SJCRH30 (cell line): ENCODE measurements at places on chromosomes 5 and 9. TPM values are rescaled to one million over a fixed set of nuclear protein-coding genes. Genes with fewer than 3 reads are reported as not detected.

DNA sequence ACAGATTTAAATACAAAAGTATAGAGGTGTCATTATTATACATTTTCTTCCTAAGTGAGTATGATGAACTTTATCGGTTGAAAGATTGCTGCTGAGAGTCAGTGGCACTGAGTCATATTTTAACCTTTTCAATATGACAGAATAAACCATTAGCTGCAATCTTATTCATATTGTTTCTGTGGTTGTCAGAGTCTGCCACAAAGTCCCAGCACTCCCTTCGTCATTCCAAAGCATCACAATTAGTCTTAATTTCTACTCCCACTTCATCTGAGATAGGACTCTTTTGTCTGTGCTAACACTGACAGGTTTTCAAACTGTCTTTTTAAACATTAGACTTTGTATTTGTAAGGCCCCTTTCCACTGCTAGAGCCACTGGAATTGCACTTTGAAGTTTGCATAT, 656.9 kb downstream of the MTRR start:
- no peak overlapping the region for H3K4me3 ChIP-seq
- H3K36me3 ChIP-seq: no peaks in the 10 kb centered on the region
- H3K4me1 ChIP-seq: no peaks in the 10 kb centered on the region

GRCh38 chr9:5518171-5518936, 8.0 kb downstream of the PDCD1LG2 start:
- no peak overlapping the region for H3K4me3 ChIP-seq
- no peak for DNase-seq
- H3K36me3 ChIP-seq: no peaks in the 10 kb centered on the region
- peaks cover 2% of the 10 kb centered on the region; the same call in 1 of the 2 replicates for H3K4me1 ChIP-seq
- no peaks in the 10 kb centered on the region for H3K27me3 ChIP-seq
- no peak overlapping the region for H3K27ac ChIP-seq

DNA sequence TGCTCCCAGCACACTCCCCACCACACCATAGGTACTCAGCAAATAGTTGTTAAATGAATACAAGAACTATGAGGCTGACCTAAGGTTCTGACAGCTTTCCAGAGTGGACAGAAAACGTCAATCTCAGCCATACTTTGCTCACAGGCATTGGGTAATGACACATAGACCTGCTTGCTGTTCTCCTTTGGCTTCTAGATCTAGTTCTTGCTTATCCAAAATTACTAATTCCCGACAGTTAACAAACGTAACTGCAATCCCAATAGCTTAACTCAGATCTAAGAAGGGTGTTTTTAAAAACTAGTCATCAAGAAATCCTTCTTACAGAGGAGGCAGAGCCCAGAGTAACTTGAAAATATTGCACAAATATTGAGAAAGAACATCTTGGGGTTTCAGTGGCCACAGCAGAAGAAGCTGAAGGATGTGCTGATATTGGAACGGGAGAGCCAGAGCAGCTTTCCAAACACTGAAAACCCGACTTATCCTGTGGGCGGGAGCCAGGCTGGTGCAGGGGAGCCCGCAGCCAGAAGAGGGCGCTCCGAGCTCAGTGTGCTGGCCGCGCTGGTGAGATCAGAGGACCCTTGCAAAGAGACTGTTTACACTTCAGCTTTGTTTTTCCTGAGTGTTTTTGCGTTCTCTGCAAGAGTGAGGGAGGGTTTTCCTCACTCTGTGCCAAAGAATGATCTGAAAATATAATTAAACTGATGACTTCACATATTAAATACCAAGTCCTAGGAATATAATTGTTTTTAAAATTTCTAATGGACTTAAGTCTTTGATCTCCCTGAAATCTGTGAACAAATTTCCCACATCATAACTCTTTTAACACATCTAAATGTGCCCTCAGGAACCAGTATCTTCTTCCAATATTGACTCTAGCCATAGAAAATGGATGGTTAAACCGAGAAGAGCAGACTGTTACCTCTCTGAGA, 30.3 kb downstream of the FGF1 start:
- DNase-seq: peak; percentile 84
- H3K27ac ChIP-seq: no peak overlapping the region
- no peak overlapping the region for H3K4me3 ChIP-seq
- peaks cover 16% of the 10 kb centered on the region; the same call in 1 of the 2 replicates for H3K27me3 ChIP-seq

DNA sequence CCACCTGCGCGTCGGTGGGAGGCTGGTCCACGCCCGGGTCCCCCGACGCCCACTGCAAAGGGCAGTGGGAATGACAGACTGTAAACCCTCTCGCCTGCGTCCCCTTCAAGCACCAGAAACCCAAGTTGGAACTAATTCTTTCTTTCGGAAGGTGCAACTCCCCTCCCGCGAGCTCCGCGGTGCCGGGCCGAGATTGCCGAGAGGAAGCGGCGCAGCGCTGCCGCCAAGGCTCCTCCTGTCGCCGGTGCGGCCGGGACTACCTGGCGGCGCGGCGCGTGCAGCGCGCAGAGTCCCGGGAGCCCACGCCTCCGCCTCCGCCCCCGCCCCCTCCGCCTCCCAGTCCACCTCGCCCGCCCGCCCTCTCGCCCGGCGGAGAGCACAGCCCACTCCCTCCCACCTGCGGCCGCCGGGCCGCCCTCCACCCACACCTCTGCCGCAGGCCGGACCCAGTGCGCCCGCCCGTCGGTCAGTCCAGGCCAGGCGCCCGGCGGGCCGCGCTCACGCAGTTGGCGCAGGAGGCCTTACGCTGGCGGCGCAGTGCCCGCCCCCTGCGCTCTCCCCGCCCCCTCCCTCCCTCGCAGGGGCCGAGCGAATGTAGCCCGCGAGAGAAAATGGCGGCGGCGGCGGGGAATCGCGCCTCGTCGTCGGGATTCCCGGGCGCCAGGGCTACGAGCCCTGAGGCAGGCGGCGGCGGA, at the start of gene MAP3K1:
Gene MAP3K1, plus strand, starts transcription at position 587 of the 695 bp plus-strand sequence. Its CDS starts 25 bp downstream, at position 612.
- no peaks in the 10 kb centered on the region for H3K36me3 ChIP-seq
- H3K27me3 ChIP-seq: no peaks in the 10 kb centered on the region
- peak; percentile 63 for DNase-seq

DNA sequence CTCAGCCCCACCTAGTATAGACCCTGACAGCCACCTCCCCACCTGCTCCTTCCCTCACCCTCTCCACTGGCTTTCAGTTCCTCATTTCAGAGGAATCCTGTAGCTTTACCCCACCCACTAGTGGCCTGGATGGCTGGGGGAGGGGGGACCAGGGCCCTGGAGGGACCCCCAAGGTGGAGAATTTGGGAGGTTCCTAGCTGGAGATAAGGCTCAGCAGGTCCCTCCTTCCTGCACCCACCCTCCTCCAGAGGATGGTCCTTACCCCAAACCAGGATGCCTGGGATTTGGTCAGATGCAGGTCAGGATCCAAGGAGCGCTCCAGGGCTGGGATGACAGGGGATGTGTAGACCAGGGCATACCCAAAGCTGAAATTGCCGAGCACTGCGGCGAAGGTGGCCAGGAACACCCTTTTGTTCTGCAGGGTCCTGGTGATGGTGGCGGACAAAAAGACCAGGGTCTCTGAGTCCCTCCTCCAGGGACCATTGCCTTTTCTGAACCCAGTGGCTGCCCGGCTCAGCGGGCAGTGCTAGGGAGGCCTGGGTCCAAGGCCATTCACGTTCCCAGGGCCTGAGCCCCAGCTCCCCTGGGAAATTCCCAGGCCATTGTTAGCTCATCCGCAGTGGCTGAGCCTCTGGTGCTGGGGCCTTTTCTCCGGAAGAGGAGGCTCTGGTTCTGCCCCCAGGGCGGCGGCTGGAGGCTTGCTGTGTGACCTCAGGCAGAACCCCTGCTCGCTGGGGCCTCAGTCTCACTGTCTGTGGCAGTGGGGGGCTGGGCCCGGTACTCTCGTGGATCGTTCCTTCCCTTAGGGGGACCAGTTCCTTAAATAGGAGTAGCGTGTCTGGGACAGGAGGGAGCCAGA, 678 bp downstream of the SLC2A6 start:
- H3K27me3 ChIP-seq: no peaks in the 10 kb centered on the region
- DNase-seq: peak; percentile 76
- peaks cover 8% of the 10 kb centered on the region; the same call in 1 of the 2 replicates for H3K36me3 ChIP-seq
- peaks cover 11% of the 10 kb centered on the region for H3K4me1 ChIP-seq
- H3K27ac ChIP-seq: peak overlapping the region; percentile 33
- peak overlapping the region; percentile 66 for H3K4me3 ChIP-seq

DNA sequence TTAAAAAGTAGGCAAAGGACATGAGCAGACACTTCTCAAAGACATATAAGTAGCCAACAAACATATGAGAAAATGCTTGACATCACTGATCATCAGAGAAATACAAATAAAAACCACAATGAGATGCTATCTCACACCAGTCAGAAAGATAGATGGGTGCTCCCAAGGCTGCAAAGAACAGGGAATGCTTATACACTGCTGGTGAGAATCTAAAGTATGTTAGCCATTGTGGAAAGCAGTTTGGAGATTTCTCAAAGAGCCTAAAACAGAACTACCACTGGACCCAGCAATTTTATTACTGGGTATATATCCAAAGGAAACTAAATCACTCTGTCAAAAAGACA, 154.2 kb downstream of the NDUFS4 start:
- H3K27me3 ChIP-seq: no peaks in the 10 kb centered on the region
- H3K27ac ChIP-seq: no peak overlapping the region
- no peaks in the 10 kb centered on the region for H3K4me1 ChIP-seq

DNA sequence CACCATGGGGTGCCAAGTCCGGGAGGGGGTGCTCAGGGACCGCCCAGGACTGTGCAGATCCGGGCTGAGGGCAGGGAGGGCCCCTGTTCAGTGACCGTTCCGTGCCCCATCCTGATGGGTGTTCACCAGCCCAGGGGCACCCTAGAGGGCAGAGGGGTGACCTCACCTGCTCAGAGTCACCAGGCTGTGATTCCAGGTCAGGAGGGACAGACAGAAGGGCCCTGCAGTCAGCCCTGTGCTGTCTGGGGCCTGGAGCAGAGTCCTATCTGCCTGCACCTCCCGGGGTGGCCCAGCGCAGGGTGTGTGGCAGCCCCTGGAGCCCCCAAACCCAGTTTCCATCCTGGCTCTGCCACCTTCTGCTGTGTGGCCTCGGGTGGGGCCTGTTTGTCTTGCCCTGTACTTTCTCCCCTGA, 241.9 kb downstream of the PBX3 start:
- no peak for DNase-seq
- no peak overlapping the region for H3K27ac ChIP-seq
- H3K36me3 ChIP-seq: no peaks in the 10 kb centered on the region
- no peaks in the 10 kb centered on the region for H3K27me3 ChIP-seq
- no peak overlapping the region for H3K4me3 ChIP-seq

DNA sequence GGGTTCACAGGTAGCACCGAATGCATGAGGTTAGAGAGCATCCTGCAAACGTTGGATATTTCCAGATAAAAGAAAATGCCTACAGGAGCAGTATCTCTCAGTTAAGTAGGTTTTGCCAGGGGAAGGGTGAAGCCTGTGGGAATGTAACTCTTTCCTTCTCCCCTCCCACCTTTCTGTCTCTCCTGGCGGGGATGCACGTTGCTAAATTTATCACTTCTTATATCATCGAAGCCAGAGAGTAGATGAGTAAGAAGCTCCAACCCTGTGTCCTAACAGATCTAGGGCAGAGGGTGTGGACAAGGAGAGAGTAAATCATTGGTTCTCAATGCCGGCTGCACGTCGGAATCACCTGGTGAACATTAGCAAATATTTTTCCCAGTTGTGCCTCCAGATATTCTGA, 457.5 kb downstream of the ENC1 start:
- no peak overlapping the region for H3K27ac ChIP-seq
- H3K4me3 ChIP-seq: no peak overlapping the region
- H3K36me3 ChIP-seq: no peaks in the 10 kb centered on the region
- DNase-seq: no peak
- no peaks in the 10 kb centered on the region for H3K27me3 ChIP-seq

Gene UBTD2
- 58.2 and 62.7 TPM in 2 replicates for total RNA-seq

Gene SLC45A2
- total RNA-seq: not detected in 2 replicates

Gene PCDHGC4
- total RNA-seq: 3.4 and 3.6 TPM in 2 replicates

Gene RFESD
- 1.2 and 1.4 TPM in 2 replicates for total RNA-seq

Gene EGFLAM
- total RNA-seq: 0.36 and 0.58 TPM in 2 replicates

Gene MARCOL
- not detected in 2 replicates for total RNA-seq

Gene PDCD1LG2
- total RNA-seq: 0.59 and 0.73 TPM in 2 replicates
